ENCODE measurements at places on chromosomes 3 and 15.

- no peak for DNase-seq
Measured at GRCh38 chr3:38455639-38456430, 2.1 kb downstream of the ACVR2B start.

- DNase-seq, result no peak
Measured at GRCh38 chr15:34876640-34877039, 81.3 kb upstream of the ACTC1 start.

GRCh38 chr3:10550705-10551104, 45.3 kb upstream of the ATP2B2 start:
- DNase-seq, result no peak

GRCh38 chr15:70853973-70854665, at the start of gene LARP6:
LARP6 (minus strand) TSS chr15:70854157; CDS start chr15:70854088, 69 bp downstream.
- peak; percentile 6 for DNase-seq

GRCh38 chr3:136733317-136733833, 18.8 kb downstream of the STAG1 start:
- DNase-seq, result no peak

- DNase-seq, result no peak
Measured at GRCh38 chr3:148389916-148390315, 307.8 kb upstream of the AGTR1 start.

- no peak for DNase-seq
Measured at GRCh38 chr3:152113992-152114651, 154.6 kb upstream of the MBNL1 start.

DNA sequence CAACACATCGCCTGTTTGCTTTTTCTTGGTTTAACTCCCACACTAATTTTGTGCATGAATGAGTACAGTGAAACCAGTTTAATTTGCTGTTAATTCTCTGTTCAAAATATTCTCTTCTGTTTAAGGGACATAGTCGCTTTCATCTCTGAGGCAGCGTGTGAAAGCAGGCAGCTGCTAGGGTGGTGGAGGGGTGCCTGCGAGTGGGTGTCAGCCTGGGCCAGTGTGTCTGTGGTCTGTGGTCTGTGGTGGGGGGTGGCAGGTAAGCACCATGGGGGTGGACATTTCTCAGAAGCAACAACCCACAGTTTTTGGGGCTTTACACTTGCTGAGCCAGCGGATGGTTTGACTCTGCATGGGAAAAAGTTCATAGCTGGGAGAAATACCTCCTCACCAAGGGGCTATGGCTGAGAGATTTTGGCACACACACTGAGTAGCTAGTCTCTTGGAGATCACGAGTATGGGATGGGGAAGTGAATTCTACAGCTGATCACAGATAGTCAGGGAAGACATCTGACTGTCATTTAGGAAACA, 109.2 kb downstream of the EPHB1 start:
- DNase-seq, result no peak

DNA sequence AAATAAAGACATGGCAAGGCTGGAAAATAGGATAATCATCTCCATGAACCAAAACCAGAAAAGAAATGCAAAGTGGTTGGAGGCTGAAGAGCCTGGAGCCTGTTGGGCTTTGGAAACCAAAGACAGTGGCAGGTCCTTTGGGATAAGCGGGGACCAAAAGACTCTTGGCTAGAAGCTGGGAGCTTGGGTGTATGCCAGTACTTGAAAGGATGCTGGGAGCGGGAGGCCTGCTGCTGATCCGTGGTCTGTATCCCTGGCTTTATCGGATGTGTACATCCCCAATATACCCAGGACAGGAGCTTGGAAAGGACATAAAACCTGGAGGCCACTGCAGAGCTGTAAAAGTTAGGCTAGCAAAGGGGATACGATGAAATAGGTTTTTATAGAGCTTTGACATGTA, 1.3 kb upstream of the CHRNB4 start:
- no peak for DNase-seq

- DNase-seq, result no peak
Measured at GRCh38 chr3:16836505-16837237, 48.1 kb upstream of the PLCL2 start.

DNA sequence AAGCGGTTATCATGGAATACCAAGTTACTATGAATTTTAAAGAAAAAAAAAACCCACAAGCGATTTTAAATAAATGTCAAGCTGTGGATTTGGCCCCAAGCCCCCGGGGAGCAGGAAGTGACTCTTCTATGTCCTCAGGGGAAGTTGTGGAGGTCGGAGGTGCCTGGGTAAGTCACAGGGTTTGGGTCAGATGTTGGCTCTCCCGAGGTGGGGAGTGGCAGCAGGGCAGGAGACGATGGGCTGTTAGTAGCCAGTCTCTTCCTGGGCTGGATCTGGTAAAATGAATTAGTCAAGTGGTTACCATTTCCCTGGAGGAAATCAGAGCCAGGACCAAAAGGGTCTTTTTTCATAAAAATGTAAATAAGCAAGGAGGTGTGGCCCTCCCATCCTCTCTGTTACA, 316.7 kb downstream of the TLE3 start:
- DNase-seq, result no peak

DNA sequence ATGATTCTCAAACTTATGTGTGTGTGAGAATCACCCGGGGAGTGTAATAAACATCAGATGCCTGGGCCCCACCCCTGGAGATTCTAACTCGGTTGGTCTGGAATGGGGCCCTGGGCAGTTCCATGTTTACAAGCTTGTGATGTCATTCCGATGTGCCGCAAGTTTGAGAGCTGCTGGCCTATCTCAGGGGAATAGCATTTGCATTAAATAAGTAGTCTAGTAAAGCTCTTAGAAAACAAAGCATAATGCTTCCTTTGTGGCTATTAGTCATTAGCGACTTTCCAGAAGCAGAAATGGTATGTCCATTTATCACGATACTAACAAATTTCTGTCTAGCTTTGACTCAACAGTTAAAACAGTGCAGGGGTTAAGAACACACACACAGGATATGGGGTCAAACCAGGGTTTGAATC, 20.9 kb downstream of the PGBD4 start:
- DNase-seq, result no peak

DNA sequence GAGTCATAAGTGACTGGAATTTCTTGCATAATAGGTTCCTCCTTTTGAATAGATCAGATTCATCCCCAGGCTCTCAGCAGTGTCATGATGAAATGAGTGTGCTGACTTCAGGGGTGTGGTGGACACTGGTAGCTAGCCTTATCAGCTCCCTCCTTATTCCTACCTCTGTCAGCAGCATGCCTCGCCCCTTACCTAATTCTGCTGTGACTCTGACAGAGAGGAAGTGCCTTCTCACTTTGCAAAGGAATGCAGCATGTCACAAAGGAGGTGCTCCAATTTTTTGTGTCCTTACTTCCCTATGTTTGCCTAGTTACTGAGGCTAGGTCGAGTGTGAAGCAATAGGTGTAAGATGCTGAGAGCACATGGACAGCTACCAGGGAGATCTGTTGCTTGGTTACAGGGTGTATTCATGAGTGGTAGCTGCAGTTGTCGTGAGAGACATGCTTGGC, 90.6 kb downstream of the TNFAIP8L3 start:
- no peak for DNase-seq

DNA sequence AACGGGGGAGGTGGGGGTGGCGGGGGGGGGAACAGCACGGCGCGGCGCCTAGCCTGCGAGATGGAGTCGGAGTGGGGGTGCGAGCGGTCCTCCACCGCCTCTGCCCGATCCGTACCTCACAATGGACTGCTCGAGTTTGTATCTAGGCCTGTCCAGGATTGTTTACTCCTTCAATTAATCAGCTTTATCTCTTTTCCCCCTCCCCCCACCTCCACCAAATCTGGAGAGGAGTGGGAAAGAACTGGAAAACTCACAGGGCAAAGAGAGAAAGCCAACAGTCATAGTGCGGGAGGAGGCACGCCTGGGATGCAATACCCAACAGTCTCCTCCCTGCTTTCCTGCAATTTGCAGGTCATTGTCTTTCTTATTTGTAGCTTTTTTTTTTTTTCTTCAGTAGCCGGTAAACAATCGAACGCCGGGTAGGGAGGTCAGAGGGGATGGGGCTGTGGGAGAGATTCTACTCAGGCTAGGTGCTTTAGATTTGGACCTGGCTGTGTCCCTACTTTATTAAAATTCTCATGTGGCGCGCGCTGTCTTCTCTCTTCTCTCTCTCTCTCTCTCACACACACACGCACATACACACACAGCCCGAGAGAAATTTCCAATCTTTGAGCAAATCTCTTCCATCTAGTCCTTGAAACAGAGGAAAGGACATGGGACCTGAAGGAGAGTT, 6.9 kb upstream of the MEIS2 start:
- no peak for DNase-seq

GRCh38 chr15:48392356-48392755, 61.1 kb downstream of the DUT start:
- no peak for DNase-seq

DNA sequence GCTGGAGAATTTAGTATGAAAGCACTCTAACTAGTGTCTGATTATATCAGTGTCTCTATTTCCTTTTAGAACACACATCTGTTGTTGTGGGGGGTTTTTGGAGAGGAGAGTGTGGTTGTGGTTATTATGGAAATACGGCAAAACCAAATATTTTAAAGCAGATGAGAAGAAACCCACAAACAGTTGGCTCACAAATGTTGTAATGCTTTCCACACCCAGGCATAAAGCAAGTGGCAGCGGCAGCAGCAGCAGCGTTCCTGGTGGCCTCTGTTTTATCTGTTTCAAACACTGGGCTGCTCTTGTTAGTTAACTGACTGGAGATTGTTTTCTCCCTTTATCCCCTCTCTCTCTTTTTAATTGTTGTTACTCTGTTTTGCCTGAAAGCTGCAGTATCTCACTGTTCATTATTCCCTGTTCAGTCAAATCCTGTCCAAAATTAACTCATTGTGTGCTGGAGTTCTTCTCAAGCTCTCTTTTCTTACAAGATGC, 1045.5 kb upstream of the NR2F2 start:
- no peak for DNase-seq

Measured in stimulated activated CD4-positive, alpha-beta T cell treated with anti-CD3 and anti-CD28 coated beads, Interleukin-1b, Interleukin-23, amount 100 ng/mL, for 1 hour (primary cell).